ENCODE measurements at places on chromosomes 5 and 9. TPM values are rescaled to one million over a fixed set of nuclear protein-coding genes. Genes with fewer than 3 reads are reported as not detected.

Gene UBLCP1
- total RNA-seq: 28.9 TPM

Gene GM2A
- 60.7 TPM for total RNA-seq

Gene OSMR
- 57.1 TPM for total RNA-seq

Gene LYRM7
- 16.4 TPM for total RNA-seq

Gene SLC36A3
- not detected for total RNA-seq

Gene CXCL14
- total RNA-seq: 2.3 TPM

Gene SNX24
- 19.5 TPM for total RNA-seq

Gene PCDHGB3
- 3.2 TPM for total RNA-seq

Gene CCDC152
- 0.47 TPM for total RNA-seq

Gene DDX4
- total RNA-seq: not detected

- DNase-seq: no peak
Measured at GRCh38 chr5:965604-966344, 42.8 kb upstream of the NKD2 start.

- no peak for DNase-seq
Measured at GRCh38 chr9:79917421-79917820, 345.7 kb downstream of the TLE4 start.

DNA sequence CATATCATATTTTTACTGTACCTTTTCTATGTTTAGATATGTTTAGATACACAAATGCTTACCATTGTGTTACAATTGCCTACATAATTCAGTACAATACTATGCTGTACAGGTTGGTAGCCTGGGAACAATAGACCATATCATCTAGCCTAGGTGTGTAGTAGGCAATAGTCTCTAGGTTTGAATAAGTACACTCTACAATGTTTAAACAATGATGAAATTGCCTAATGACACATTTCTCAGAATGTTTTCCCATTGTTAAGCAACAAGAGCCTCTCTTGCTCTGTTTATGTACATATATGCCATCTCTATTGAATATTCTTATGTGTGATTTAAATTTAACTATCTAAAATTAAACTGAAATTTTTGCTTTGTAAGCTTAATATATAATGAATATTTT lies 209.6 kb upstream of the ST8SIA4 start:
- DNase-seq: no peak

- DNase-seq: no peak
Measured at GRCh38 chr5:176714067-176714466, 66.8 kb downstream of the TSPAN17 start.

- no peak for DNase-seq
Measured at GRCh38 chr5:89287964-89288363, 405.0 kb upstream of the MEF2C start.

DNA sequence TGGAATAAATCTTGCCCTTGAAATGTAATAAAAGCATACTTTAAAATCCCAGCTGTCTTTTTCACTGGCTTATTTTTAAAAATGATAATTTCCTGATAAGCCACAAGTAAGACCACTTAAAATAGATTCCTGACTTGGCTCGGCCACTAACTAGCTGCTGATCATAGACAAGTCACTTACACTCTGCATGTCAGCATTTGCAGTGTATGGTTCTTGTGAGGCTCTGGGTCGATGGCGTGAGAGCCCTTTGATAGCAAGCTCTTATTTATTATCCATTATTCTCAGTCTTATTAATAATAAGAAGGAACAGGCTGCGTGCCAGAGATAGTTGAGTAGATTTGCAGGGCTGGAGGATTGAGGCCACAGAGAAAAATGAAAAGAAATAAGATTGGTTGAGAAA lies 110.7 kb upstream of the IL12B start:
- DNase-seq: no peak

DNA sequence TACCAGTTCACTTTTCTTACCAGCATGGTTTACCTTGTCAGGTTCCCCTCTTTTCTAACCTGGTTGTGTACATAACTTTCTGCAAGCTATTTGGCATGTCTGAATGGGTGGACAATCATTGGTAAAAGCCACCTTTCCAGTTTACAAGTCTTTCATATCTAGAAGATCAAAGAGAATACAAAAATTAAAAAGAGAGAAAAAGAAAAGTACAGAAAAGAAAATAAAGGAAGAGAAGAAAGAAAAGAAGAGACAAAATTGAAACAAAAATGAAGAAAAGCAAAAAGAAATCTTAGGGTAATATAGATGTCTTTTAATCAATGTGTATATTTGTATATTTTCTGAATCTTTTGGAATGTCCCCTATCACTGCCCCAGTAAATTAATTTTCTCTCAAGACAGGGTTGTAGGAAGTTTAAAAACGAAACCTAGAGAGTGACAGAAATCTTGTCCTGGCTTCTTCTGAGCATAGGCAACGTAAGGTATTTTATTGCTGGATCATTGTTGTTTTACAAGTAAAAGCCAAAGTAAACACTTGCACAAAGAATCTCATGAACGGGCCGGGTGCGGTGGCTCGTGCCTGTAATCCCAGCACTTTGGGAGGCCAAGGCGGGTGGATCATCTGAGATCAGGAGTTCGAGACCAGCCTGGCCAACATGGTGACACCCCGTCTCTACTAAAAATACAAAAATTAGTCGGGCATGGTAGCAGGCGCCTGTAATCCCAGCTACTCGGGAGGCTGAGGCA lies 98.7 kb upstream of the IFNE start:
- no peak for DNase-seq

GRCh38 chr9:17757816-17758215 lies 178.9 kb downstream of the SH3GL2 start:
- DNase-seq: no peak

DNA sequence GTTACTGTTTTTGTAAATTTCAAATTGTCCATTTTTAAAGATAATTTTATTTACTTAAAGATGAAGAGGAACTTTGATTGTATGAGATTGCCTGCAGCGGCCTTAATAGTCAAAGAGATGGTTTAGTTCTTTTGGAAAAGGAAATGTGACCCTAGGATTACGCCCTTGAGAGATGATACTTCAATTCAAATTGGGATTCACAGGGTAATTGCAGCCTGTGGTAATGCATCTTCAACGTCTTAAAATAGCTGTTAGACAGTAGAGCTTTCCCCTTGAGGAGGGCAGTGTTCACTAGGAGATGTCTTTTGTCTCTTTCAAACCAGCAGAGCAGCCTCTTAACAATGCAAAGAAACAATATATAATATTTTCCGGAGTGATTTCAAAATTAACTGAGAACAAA lies 127.1 kb downstream of the TAF11L14 start:
- DNase-seq: no peak

GRCh38 chr9:105836936-105837660 lies 142.8 kb downstream of the TMEM38B start:
- DNase-seq: no peak

DNA sequence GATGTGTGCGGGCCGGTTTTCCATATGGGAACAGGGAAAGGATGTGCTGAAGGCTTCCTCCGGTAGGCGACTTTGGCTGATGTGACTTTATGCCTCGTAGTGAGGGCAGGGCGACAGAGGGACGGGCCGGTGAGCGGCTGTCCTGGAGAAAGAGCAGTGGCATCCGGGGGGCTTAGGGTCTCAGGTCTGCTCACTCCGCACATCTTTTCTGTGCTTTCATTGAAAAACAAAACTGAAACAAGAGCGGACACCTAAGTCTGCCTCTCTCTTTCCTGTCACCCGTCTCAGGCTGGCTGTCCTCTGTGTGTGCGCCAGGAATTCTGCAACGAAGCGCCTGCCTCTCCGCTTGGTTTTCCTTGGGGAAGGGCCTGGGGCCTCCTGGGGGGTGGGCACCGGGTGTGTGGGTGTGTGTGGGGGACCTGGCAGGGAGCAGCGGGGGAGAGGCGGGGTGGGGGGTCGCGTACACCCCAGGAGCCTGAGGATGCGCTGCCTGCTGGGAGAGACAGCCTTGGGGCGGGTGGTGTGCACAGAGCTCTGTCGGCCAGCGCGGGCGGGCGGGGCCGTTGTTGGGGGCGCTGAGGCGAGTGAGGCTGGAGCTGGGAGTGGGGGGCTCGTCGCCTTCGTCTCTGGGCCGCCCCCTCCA lies 580 bp upstream of the PRRX2 start:
- DNase-seq: no peak

DNA sequence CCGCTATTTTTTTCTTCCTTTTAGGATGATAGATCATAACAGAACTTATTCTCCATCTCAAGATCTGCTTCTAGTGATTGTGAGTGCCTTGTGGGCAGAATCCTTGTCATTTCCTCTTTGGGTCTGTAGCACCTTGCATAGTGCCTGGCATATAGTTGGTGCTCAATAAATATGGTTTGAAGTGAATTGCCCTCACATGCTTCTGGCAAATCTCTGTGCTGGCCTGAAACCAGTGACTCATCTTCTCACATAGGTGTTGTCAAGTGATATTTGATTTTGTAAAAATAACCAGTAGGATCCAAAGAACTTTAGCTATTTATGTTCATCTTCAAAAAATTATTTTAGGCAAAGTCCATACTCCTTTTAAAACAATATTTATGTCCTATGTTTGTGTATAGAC lies 86.7 kb downstream of the GABRG2 start:
- no peak for DNase-seq

- DNase-seq: no peak
Measured at GRCh38 chr9:114397219-114397847, 9.6 kb upstream of the AKNA start.

- DNase-seq: no peak
Measured at GRCh38 chr9:116504893-116505480, 182.1 kb upstream of the TRIM32 start.

DNA sequence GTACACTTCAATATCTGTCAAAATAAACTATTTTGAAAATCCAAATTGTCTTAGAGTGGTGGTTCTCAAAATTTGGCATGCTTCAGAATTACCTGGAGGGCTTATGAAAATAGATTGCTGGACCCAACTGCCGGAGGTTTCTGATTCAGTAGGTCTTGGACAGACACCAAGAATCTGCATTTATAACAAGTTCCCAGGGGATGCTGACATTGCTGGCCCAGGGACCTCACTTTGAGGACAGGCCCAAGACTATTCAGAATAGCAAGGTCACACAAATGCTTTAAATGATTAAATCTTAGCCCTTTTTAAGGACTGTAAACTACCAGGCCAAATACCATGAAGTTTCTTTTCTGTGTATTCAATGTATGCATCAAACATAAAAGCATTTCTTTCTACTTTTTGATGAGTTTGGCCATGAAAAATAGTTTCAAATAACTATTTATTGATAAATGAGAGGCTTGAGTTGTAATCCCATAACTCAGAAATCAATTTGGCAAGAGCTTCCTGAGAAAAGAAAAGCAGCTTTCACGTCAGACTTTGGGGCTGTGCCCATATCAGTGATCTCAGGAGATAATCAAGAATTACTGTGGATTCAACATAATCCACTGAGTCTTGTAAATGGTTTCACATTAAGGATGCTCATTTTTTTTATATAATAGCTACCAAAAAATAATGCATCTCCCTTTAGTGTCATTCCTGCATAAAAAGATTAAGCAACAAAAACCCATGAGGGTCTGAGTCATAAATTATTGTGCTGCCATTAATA lies 191.4 kb downstream of the FRMD3 start:
- DNase-seq: no peak

DNA sequence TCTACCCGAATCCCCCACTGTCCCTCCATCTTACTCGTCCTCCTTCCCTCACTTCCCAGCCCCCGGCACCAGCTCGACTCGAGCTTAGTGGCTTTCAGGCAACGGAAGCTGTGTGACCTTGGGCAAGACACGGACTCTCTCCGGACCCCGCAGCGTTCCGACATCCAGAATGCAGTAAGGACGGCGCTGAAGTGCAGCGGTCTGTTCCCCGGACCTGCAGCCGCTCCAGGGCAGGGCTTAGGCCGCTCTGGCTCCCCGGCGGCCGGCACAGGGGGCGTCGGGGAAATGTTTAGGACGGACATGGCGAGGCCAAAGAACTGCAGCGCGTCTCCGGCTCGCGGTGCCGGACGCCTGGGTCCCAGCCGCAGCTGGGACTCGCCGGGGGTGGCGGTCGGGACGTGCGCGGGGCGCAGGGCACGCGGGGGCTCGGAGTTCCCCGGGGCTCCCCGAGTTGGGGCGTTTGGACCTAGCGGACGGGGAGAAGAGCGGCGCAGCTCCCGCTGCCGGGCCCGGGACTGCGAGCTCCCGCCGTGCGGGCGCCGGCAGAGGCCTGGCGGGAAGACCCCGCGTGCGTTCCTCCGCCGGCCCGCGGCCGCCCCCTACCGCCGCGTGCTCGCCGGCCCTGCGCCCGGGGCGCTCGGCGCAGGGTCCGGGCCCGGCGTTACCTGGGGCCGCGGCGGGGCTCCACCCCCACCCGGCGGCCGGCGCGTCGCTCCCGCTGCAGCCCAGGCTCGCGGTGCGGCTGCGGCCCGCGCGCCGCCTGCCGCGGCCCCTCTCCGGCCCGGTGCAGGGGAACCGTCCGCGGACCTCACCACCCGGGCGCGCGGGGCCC lies 5.6 kb upstream of the RNF44 start:
- no peak for DNase-seq

DNA sequence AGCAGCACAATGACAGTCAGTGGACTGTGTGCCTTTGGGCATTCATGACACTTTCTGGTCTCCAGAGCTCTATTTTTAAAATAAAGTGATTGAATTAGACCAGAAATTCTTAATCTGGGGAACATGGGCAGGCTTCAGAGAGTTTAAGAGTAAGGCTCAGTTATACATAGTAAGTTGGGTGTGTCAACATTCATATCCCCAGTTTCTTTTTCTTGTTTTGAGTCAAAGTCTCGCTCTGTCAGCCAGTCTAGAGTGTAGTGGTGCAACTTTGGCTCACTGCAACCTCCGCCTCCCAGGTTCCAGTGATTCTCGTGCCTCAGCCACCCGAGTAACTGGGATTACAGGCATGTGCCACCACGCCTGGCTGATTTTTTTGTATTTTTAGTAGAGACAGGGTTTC lies 13.7 kb upstream of the KIF4B start:
- DNase-seq: no peak

DNA sequence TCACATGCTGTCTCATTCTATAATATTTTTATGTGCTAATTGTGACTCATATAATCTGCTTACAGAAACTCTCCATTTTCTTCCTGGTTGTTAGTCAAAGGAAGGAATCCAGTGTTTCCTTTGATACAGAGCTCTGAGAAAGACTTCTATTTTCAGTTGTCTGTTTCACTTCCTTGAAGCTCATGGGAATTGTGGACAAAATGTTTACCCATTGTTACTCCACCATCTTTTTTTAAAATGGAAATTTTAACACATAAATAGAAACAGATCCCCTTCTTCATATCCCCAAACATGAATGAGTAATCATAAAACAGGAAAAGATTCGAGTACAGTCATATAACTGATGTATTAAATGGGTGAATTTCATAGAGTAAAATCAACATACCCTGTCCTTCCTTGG lies 42.0 kb upstream of the KCNN2 start:
- no peak for DNase-seq

DNA sequence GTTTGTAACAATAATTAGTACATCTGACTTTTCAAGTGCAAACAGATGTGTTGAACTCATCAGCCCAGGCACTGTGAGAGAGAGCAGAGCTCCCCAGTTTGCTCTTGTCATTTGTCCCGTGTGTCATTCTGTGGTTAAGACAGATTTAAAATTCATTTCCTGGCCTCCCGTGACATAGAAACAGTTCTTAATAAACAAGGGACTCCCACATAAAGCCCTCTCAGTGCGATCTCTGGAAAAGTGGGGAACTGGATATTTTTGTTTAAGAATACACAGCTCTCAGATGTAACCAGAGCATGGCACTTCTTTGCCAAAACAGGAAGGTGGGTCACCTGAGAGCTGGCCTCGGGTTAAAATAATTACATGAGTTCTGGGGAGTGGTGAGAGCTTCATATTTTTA lies 58.6 kb downstream of the PRKACG start:
- DNase-seq: no peak

Data from ureter (tissue), 1 donor.